ENCODE measurements at places on chromosomes 7 and 10.

- no peak for DNase-seq
Observed at GRCh38 chr7:33961948-33962347, 56.6 kb downstream of the BMPER start.

- no peak for DNase-seq
Observed at GRCh38 chr7:28156401-28156800, 24.2 kb downstream of the JAZF1 start.

DNA sequence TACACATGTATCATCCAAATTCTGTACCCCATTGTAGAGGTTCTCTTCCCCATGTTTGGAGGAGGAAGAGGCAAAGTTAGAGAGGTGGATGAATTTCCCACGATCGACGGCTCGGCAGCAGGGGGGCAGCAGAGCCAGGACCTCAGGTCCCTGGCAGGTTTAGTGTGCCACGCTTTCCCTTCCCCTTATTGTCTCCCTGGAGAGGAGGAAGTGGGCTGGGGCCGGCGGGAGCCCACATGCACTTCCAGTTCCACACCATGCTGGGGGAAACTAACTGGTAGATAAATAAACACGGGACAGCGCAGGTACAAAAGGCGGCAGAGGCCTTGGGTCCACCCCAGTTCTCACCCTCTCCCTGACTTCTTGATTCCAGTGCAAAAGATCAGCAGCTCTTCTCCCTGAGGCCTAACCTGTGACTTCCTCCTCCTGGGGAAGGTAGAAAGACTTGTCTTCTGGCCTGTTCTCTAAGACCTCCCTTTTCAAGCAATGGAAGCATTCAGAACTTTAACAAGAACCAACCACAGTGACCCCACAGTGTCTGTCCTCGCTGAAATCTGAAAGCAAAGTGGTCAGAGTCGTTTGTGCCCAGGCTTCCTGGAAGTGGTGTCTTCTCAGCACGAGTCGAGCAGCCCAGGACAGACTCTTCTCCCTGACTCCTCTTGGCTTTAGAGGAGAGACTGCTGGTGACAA is 30.5 kb upstream of the SRGN start:
- no peak for DNase-seq

- DNase-seq, result no peak
Observed at GRCh38 chr10:132539894-132540293, 2.3 kb downstream of the INPP5A start.
